ENCODE measurements at places on chromosomes 13 and 19. TPM values are rescaled to one million over a fixed set of nuclear protein-coding genes. Genes with fewer than 3 reads are reported as not detected.
A peak's percentile ranks its signal among the peaks of the same experiment; 100 is the strongest.

The CCNA1 gene
- total RNA-seq, result not detected

The SMIM17 gene
- total RNA-seq, result not detected

The KCNN1 gene
- 0.22 TPM for total RNA-seq

The RXFP2 gene
- not detected for total RNA-seq

The NCR1 gene
- total RNA-seq, result not detected

The PCDH17 gene
- total RNA-seq, result 4.8 TPM

The ZNF626 gene
- total RNA-seq, result 28.8 TPM

The SPRY2 gene
- 29.0 TPM for total RNA-seq

The OR7C1 gene
- 0.95 TPM for total RNA-seq

GRCh38 chr19:16222806-16223205, 25.1 kb downstream of the AP1M1 start:
- no peak for DNase-seq

GRCh38 chr13:112818698-112819045, 128.8 kb downstream of the ATP11A start:
- no peak for DNase-seq

DNA sequence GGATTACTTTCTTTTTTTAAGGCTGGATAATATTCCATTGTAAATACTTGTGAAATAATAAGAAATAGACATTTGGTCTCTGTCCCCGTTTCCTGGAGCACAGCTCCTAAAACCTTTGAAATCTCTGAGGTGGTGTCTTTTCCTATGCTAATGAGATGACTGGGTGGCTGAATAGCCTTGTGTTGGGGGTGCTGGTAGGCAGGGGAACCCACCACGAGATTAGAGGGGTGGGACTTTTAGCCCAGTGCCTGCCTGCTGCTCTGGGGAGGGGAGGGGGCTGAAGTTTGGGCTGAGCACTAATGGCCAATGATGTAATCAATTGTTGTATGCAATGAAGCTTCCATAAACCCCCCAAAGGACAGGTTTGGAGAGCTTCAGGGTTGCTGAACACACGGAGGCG, 175.7 kb downstream of the FGF9 start:
- no peak for DNase-seq

DNA sequence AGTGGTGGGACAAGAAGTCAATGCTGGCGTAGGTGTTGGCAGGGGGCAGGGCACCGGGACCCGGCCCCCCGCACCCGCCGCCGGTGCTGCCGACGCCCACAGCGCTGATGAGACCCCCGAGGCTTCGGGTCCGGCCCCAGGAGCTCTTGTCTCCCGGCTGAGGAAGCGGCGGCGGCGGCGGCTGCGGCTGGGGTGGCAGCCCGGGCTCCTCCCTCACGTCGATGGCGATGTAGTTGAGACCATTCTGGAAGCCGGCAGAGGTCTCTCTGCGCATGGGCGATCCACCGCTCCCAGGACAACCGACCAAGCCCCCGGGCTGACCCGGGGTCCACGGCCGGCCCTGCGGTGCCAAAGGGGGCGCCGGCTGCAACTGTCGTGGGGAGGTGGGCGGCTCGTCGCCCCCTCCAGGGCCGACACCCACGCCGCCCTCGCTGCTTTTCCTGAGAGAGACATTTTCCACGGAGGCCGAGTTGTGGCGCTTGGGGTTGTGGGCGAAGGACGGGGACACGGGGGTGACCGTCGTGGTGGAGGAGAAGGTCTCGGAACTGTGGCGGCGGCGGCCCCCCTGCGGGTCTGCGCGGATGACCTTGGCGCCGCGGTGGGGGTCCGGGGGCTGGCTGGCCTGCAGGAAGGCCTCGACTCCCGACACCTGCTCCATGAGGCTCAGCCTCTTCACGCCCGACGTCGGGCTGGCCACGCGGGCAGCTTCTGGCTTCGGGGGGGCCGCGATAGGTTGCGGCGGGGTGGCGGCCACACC, 4.1 kb downstream of the IRS2 start:
- DNase-seq, result no peak

DNA sequence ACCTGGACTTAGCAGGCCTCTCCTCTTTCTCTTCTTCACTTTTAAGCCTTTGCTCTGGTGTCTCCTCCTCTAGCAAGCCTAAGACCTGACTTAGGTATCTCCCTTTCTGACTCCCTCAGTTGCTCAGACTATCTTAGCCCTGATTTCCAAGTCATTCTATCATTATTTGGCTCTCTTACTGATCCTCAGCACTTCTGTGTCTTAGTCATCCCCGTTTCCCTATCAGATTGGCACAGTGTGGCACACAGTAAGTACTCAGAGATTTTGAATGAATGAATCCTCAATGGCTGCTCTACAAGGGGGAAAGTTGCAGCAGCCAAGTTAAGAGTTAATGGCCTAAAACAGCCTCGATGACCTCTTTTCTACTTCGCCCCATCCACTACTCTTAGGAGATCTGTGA, 8.2 kb downstream of the KCTD12 start:
- no peak for DNase-seq

GRCh38 chr13:99484473-99484872, 16.8 kb upstream of the TM9SF2 start:
- DNase-seq, result no peak

- no peak for DNase-seq
These were observed 378.4 kb downstream of the KCNRG start for GRCh38 chr13:50393628-50394027.

DNA sequence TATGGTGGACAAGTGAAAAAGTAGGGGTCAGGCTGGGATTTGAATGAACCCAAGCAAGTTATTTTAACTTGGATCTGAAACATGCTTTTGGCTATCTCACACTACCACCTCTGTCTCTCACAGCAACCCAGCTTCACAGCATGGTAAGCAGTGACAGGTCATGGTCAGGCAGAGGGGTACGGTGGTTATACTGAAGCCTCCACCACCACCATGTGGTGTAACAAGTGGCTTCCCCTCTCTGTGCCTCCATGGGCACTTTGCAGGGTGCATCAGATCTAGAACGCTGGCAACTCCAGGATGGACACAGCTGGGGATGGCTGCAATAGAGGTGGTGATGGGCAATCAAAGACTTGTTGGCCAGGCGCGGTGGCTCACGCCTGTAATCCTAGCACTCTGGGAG, 739 bp upstream of the TMEM145 start:
- DNase-seq, result no peak

DNA sequence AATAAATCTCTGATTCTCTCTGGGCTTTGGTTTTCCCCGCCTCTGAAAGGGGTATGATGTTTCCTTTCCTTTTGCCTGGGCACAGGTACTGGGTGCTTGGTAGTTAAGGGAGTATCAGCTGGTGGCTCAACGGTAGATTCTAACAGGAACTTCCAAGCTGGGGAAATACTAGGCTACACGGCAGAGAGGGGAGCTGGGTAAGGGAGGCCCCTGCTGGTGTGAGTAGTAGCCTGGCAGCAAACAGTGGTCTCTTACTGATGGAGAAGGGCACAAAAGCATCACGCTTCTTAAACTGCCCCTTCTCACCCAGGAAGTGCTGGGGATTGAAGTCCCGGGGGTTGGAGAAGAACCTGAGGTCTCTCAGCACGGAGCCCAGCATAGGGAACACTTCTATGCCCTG, 26.9 kb upstream of the CYP2A7 start:
- no peak for DNase-seq

DNA sequence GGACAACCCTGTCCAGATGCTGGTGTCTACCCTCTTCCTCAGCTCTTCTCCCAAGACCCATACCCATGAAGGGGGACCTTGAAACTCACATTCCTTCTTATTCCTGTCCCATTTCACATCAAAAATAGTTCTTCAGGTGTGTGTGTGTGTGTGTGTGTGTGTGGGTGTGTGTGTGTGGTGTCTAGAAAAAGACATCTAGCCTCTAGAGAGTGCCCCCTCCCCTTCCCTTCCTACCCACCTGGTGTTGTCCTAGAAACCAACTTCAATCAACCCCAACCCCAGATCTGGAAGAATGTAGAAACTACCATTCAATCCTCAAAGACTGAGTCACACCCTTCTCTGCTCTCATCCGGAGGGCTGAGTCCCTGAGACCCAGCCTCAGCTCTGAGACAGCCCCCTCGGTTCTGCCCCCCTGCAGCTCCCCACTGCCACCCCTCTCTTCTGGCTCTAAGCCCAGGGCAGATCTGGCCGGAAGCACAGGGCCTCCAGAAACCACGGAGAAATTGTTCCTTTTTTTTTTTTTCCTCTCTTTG, 3.5 kb downstream of the KCNN4 start:
- DNase-seq, result no peak

DNA sequence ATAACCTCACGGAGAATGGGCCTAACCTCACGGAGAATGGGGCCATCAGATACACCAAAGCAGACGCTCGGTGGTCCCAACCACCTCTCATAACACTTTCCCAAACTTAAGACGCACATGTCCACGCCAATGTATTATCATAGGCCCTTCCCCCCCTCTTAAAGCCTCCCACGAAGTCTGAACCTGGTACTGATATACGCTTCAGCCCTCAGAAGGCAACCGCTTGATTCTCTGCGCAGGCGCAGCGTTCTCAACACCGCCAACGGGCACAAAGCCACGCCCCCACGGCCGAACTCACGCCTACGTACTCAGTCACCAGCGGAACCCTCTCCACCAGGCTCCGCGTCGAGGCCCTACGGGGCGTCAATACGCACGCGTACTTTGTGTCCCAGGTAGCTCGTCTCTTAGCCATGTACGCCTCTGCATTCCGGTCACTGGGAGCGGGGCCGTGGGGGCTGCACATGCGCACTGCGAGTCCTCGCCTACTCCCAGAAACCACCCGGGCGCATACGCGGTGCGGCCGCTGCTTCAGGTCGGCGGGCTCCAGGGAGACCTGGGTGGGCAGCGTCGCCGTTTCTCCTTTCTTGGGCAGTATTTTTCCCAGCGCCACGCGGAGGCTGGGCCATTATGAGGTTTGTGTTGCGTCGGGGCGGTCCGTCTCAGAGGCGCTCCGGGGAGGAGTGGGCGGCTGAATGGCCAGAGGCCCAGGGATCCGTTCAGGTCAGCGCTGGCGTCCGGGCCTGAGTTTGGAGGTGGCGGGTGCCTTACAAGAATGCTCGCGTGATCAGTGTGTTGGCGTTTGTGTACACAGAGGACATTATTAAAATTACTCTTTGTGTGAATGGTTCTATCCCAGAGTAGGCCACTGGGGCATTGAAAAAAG, 25.3 kb downstream of the ZNF582 start:
- peak; percentile 94 for DNase-seq

DNA sequence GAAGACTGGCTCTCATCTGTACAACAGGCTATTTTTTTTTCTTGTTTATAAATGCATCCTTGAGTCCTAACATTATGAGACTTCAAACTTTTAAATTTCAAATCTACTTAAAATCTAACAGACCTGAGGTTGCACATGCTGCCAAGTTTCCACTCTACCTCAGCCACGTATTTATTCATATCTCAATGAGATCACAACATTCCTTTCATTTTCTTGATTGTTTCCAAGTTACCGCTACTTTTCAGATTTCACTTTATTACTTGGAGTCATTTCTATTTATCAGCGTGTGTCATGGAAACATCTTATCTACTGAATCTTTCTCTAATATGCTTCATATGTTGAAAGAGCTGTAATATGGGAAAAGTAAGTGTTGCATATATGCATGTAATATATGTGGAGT, 1257.5 kb upstream of the ATXN8OS start:
- no peak for DNase-seq

DNA sequence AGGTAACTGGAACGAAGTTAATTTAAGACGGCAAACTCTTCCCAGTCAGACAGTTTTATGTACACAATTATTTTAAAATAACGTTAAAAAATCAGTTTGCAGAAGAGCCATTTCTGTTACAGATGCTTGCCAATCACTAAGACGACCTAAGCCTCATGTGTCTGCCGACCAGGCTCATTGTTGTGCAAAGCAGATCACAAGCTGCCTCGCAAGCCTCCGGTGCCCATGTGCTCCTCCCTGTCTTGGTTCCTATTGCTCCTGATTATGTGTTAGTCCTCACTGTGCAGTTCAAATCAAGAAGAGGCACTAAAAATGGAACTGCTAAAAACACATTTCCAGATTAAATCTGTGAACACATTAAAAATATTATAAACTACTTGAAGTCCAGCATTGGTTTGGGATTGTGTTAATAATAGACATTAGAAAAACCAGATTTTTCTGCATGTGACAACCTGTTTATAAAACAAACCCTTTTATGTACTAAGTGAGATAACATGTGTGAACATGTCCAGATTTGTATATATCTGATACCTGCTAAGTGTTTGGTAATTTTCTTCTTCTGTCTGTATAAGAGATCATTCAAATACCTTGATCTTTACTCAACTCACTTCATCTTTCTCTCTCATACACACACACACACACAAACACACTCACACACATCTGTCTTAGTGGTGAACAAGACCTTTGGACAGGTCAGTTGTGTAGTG, 81.9 kb upstream of the SLC15A1 start:
- DNase-seq, result no peak

GRCh38 chr13:50544211-50544610, 299.3 kb downstream of the DLEU7 start:
- no peak for DNase-seq

DNA sequence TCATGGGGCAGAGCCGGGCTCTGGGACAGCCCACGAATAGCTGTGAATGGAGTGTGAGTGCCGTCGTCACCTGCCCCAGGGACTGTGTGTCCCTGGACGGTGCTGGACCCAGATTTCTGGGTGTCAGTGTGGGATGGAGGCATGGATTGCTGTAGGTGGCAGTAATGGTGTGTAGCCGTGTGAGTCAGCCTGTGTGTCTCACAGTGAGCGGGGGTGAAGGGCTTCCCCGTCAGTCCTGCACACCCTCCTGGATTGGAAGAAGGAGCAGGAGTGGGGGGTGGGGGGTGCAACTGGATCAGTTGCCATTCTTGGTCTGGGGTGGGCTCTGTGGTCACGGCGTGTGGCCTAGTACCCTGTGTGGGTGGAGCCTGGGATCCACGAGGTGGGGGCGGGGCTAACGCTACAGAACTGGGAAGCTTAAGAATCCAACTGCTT, 6.5 kb upstream of the LTBP4 start:
- DNase-seq, result no peak

DNA sequence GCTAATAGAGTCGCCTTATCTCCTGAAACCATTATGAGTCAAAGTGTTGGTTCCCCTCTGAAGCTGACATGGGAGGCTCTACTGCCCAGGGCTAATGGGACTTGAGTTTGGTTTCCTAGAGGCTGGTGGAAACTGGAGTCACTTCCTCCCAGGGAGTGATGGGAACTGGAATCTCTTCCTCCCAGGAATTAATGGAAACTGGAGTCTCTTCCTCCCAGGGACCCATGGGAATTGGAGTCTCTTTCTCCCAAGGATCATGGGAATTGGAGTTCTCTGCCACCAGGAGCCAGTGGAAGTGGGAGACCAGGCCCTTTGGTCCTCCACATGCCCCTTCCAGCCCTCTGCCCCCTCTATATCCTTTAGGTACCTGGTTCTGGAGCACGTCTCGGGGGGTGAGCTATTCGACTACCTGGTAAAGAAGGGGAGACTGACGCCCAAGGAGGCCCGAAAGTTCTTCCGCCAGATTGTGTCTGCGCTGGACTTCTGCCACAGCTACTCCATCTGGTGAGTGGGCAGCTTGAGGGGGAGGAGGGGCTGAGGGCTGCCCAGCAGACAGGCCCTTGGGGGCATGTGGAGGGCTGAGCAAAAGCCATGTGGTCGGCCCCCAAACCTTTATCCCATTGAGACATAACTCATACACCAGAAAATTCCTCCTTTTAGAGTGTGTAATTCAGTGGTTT, 5.5 kb downstream of the BRSK1 start:
- DNase-seq, result no peak

- no peak for DNase-seq
These were observed 79.2 kb downstream of the SLAIN1 start for GRCh38 chr13:77776704-77777103.

GRCh38 chr13:72456486-72456885, 270.9 kb downstream of the MZT1 start:
- DNase-seq, result no peak

- DNase-seq, result no peak
These were observed 26.0 kb upstream of the MAB21L1 start for GRCh38 chr13:35502456-35502855.

GRCh38 chr13:50412046-50412617, 396.9 kb downstream of the KCNRG start:
- no peak for DNase-seq

- DNase-seq, result no peak
These were observed 469 bp upstream of the RNF6 start for GRCh38 chr13:26222520-26223046.

Measured in adrenal gland (tissue), 19 donors.